NCI-H1048 (cell line): ENCODE measurements at places on chromosomes 16 and 17.

DNA sequence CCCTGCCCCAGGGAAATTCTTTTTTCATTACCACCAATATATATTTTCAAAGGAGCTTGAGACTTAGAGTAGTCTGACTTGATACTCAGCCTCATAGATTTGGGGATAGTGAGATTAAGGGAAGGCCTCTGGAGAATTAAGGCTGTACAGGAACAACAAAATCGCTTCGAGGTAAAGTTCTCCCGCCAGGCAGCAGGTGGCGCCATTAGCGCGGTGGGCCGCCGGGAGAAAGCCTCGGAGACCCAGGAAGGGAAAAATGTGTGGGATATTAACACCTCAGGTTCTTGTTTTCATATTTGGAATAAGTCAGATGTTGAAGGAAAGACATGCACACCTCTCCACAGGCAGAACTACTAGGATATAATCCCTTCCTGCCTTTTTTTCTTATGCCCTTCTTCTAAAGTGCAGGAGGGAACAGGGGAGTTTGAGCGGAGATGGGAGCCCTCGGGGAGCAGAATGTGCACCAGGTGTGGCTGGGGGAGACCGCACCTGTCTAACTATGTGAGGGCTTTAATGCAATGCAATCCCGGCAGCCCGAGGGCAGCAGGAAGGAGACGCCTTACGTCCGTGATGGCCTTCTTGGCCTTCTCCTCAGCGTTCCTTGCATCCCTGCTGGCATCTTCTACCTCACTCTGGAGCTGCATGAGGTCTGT lies 25.9 kb downstream of the MYH3 start:
- DNase-seq = no peak

DNA sequence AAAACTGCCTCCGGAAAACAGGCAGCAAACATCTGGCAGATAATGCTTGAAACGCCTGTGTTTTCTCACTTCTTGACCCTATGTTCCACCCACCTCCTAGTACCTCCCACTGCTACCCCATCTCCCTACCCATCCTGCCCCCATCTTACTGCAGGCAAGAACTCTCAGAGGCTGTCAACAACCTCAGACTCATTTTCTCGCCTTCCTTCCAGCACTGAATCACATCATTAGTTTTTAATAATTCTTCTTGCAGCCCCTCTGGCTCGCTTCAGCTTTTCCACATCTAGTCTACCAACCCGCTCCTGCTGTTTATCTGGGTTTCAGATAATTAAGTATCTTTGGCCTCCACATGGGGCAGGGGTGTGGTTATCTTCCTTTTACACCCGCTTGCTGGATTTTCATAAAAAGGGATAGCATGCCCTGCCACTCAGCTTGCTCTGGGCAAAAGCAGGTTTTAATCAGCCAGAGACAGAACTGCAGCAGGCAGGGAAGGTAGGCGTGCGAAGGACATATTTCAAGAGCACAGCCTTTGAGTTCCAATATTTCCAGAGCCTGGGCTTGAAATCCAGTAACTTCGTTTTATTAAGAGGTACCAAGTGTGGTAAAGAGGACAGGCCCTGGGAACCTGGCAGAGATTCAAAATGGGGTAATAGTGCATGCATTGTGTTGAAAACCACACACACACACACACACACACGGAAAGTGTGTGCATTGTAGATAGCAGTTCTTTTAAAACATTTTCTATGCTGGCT lies 87.5 kb downstream of the BMERB1 start:
- no peak for DNase-seq

- DNase-seq = no peak
Observed at GRCh38 chr16:2912330-2913199, 834 bp downstream of the FLYWCH1 start.

DNA sequence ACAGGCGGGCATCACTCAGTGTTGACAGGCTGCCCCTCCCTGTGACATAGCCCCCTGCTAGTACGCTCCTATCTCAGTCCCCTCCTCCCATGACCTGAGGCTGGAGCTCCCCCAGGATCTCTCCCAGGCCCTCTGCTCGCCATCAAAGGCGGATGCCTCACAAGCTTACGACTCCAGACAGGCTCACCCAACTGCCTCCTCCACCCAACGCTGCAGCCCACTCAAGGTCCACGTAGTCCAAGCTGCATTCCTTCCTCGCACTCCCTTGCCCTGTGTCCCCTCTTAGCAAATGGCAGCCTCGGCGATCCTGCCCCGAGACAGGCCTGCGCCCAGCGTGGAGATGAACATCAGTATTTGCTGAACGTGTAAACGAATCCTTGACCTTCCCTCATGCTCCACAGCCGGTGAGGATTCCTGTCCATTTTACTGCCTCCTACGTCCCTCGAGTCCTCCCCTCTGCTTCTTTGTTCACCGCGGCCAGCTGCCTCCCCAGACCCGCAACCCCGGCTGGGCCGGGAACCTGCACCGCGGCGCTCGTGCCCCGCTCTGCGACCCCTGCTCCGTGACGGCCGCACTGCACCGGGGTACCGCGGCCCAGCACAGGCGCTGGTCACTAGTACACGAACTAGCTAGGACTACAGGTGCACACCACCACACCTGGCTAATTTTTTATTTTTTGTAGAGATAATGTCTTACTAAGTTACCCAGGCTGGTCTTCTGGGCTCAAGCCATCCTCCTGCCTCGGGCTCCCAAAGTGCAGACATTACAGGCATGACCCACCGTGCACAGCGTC lies 838 bp upstream of the TMEM97 start:
- DNase-seq = no peak

- no peak for DNase-seq
Observed at GRCh38 chr16:89050119-89050867, 43.4 kb upstream of the ACSF3 start.

DNA sequence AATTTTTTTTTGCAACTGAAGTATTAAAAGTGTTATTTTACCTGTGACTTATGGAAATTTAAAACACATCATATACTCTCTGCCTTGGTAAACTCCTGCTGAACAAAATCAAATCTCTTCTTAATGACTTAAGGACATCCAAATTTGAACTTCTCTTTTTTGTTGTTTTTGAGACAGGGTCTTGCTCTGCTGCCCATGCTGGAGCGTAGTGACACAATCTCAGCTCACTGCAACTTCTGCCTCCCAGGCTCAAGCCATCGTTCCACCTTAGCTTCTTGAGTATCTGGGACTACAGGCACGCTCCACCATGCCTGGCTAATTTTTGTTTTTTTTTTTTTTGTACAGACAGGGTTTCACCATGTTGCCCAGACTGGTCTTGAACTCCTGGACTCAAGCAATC lies 56.1 kb downstream of the SKAP1 start:
- no peak for DNase-seq

DNA sequence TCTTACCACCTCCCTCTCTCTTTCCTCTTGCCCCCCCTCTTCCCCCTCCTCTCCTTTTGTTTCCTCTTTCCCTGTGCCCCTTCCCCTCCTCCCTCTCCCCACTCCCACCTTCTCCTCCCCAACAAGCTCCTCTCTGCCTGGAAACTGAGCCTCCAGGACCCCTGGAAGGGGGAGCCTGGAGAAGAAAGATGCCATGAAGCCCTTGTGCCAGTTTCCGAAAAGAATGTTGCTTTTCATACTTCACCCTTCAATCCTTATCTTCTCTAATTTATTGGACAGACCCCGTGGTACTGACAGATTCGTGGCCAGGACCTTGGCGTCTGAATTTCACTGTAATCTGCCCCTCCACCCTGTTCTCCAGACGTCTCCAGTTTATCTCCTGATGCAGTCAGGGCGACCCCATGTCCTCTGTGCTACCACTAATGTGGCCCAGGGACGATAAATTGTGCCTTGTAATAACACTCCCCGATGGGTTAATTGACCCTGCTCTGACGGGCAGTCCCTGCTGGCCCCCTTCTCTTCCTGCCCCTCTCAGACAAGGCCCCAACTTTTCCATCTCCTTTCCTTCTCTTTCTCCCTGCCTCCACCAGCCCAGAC lies 138.4 kb upstream of the GSE1 start:
- no peak for DNase-seq

DNA sequence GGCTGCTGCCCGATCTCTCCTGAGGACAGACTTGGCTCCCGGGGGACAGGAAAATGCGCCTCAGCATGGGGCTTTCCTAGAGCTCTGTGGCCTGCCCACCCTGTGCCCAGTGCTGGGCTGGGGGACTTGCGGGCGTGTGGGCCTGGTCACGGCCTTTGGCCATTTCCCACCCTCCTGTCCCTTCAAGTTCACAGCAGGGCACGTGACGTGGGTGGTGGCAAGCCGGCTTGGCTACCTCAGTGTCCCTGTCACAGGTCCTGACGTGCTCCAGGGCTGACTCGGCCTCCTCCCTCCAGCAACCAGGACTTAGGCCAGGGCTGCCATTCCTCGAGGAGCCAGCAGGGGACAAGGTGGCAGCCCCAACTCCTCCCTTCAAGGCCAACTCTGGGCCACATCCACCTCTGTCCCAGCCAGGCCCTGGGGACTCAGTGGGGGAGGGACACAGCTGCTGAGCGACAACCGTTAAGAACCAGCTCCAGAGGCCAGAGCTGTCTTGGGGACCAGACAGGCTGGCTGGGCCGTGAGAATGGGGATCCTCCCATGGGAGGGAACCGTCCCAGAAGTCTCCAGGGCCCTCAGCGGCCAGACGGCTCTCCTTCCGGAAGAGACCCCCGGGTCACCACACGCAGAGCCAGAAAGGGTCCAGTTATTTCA lies 981 bp upstream of the UNC13D start:
- DNase-seq = no peak

GRCh38 chr16:10988164-10988803 lies 43.9 kb downstream of the CLEC16A start:
- DNase-seq = no peak

- no peak for DNase-seq
Observed at GRCh38 chr17:39036009-39036408, 68.8 kb upstream of the FBXO47 start.

DNA sequence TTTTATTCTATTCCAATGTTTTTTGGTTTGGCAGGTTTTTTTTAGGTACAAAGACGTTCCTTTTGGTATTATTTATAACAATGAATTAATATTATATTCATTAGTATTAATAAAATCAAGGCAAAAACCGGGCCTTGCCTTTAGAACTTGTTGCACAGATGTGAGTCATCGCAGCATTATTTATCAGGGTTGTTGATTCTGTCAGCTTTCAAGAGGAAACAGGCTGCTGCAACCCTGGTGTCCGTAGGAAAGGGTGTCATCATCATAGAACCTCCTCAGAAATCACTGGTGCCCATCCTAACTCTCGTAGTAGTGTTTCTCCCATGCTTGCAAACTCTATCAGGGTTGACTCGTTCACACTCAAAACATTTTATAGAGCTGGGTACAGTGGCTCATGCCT lies 10.2 kb upstream of the LRRC37B start:
- DNase-seq = no peak

DNA sequence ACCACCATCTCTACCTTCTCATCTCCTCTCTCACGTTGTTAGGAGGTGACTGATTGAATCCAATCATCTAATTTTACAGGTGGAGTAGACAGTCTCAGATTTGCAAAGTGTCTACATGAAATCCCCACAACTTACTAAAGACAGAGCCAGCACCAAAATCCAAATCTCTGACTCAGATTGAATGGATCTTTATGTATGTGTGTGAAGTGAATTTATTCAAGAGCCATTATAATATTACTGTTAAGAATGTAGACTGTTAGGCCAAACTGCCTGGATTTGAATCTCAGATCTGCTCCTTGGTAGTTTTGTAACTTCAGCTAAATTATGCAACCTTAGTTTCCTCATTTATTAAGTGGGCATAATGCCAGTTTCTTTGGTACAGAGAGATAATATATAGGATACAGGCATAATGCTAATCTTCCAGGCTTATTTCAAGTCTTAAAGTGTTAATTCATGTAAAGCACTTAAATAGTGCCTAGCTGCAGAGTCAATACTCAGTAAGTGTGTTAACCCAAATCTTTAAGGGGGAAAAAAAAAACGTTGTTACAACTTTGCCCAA lies 12.7 kb downstream of the CNEP1R1 start:
- no peak for DNase-seq

- DNase-seq = no peak
Observed at GRCh38 chr17:50767446-50767845, at the start of gene ANKRD40CL. Gene ANKRD40CL, minus strand, starts transcription at chr17:50767518. Its CDS starts 605 bp downstream, at chr17:50766913.

DNA sequence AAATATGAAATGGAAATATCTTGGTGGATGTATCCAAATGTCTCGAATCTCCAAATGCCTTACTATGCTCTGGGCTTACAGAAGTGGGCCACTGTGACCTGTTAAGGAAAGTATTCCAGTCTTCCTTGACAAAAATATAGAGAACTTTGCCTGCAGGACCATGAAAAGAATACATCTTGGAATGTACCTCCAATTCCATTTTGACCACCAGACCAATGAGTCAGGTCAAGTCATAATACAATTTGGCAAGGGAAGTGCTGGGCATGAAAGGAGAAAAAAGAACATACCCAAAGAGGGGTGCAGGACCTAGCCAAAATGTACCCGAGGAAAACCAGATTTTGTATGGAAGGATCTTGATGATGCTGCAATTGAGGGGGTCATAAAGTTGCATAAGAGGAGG lies 1153.7 kb upstream of the GOT2 start:
- DNase-seq = no peak

- no peak for DNase-seq
Observed at GRCh38 chr17:42853597-42853967, 2.6 kb downstream of the AOC3 start.

DNA sequence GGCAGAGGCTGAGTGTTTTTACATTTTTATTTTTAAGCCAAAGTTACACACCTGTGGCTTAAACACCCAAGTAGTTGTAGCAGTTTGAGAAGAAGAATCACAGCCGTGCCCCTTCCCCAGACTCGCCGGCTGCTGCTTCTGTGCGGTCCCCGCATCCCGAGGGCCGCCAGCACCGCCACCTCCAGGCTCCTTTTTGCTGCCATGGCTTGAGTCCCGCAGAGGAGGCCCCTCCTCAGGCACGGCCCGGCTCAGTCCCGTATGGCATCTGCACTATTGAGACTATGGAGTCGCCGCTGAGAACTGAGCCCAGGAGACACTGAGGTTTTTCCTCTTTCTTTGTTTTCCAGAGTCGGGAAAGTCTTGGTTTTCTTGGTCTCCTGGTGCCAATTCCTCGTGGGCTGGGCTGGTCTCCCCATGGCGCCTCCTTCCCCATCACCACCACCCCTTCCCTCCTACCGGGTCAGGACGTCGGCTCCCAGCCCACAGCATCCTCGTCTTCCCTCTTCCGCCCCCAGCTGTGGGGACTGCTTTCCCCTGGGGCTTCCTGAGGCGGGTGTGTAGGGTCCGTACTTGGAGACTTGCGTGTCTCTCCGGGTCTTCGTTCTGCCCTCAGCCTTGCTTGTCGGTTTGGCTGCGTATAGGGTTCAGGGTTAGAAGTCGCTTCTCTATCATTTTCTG lies 32.6 kb upstream of the CDH15 start:
- no peak for DNase-seq

GRCh38 chr17:50845240-50846147 lies 10.1 kb downstream of the WFIKKN2 start:
- no peak for DNase-seq

DNA sequence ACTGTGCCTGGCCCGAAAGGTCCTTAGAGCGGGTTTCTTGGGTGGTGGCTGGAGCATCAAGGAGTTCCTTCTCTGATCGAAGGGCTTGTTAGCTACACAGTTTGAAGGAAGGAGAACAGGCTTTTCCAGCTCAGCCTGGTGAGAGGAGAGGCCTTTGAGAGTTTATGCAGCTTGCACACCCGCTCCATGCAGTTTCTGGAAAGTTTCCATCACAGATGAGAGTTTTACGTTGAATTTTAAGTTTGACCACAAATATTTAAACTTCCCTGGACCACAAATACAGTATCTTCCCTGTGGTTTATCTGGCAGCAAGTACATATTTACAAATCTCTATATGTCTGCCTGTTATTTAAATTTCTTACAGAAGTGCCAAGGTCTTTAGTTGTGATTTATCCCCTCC lies 56.8 kb downstream of the HIC1 start:
- no peak for DNase-seq
